ENCODE measurements at places on chromosomes 3 and 15.

GRCh38 chr15:91468871-91469580 is 369.0 kb downstream of the SV2B start:
- DNase-seq = no peak

- DNase-seq = no peak
Observed at GRCh38 chr15:91927585-91927984, 74.1 kb downstream of the SLCO3A1 start.

GRCh38 chr3:126659915-126660886 is 5.3 kb upstream of the TXNRD3 start:
- peak; percentile 41 for DNase-seq

GRCh38 chr3:187361835-187362234 is 6.3 kb upstream of the RTP4 start:
- DNase-seq = peak; percentile 20

- DNase-seq = no peak
Observed at GRCh38 chr3:62238003-62238402, 135.3 kb downstream of the FEZF2 start.

- no peak for DNase-seq
Observed at GRCh38 chr3:102034639-102035451, 185.5 kb downstream of the NFKBIZ start.

DNA sequence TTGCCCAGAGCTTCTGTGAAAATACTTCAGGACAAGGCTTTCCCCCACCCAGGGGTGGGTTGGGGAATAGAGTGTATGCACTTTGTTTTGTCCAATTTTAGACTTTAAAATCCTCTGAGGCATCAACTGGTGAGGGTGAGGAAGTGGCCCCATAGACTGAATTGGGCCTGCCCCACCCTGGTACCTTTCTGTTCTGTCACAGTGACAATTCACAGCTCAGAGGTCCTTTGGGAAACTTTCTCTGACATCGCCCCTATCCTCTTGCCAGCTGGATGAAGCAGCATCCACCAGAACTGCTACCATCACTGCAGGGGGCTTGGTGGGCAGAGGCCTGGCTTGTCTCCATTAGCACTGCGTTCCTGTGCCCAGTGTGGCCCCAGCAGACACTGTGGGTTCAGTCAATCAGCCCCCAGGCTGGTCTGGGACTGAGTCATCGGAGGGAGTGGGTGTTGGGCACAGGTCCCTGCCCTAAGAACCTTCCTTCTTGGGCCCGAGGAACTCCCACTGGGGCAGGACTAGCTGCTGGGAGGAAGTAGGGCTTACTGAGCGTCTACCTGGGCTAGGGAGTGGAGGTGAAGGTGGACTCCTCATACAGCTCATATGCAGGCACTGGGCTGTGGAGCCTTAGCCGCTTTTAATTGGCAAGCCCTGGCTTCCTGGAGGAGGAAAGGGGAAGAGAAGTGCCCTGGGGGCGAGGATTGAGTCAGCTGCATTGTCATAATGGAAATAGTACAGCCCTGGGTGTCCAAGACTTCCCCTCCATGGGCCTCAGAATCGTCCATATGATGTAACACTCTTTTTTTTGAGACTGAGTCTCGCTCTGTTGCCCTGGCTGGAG is 1.5 kb upstream of the PPM1M start:
- DNase-seq = no peak

DNA sequence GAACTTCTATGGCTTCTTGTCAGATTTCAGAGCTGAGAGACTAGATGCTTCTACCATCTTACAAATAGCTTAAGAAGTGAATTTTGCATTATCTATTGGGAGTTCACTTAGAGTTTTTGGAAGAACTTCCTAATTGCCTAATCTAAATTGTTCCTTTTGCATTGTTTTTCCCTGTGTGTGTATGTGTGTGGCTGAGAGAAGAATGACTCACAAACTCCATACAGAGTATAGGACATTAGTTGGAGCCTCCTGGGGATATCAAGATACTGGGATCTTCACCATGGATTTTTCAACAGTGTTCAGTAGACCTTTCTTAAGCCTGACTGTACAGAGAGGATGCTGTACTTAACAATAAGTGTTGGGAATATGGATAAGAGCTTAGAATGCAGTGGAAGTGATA is 10.9 kb downstream of the TLNRD1 start:
- no peak for DNase-seq

GRCh38 chr3:170414202-170414663 is 4.4 kb upstream of the CLDN11 start:
- peak; percentile 41 for DNase-seq

- no peak for DNase-seq
Observed at GRCh38 chr3:181919375-181919774, 207.7 kb downstream of the SOX2 start.

Measured in WTC11 (cell line).